ENCODE measurements at places on chromosomes 3 and 15. TPM values are rescaled to one million over a fixed set of nuclear protein-coding genes. Genes with fewer than 3 reads are reported as not detected.
A peak's percentile ranks its signal among the peaks of the same experiment; 100 is the strongest.

DNA sequence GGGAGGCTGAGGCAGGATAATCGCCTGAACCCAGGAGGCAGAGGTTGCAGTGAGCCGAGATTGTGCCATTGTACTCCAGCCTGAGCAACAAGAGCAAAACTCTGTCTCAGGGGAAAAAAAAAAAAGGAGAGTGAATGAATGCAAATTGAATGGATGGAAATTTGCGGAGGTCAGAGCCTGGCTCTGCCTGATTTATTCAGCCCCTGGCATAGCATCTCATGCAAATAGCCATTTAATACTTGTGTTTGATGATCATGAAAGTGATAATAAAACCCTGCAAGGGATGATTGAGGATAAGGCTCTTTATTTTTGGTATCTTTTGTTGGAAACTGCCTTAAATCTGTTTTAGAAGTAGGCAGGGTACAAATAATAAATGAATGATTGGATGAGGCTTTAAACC, 133.0 kb upstream of the SEMA6D start:
- no peak for DNase-seq
- H3K4me3 ChIP-seq = no peak overlapping the region

DNA sequence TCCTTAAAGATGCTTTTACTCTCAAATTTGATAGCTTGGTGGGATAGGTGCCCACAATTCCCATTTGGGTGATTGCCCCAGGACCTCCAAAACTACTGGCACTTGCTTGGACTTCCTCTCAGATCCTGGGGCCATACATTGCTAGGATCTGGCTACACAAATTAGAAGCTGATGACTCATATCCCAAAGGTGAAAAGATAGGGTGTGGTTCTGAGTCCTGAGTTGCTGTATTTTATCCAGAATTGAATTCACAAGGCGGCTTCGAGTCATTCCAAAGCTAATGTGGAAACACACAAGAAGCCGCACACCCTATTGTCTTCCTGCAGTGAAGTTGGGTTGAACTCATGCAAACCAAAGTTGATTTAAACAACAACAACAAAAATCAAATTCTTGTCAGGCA, 53.4 kb downstream of the DUT start:
- no peaks in the 10 kb centered on the region for H3K27me3 ChIP-seq
- no peaks in the 10 kb centered on the region for H3K36me3 ChIP-seq
- DNase-seq = no peak
- H3K4me3 ChIP-seq = no peak overlapping the region
- H3K27ac ChIP-seq = peak overlapping the region; percentile 73

DNA sequence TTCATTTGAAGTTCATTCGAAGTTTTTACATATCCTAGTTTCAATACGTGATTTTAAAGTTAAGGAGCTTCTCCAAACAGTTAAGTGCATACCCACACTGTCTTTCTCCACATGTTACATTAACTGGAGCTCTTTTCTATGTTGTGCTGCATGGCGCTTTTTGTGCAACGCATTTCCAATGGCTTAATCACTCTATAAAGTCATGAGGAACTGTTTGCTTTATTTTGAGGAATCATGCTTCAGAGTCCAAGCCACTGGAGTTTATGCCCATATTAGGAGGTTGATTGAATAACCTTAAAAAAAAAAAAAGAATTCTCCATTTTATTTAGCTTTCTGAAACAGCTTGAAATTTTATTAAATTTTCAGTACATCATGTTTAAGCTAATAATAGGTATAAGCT, 109.4 kb upstream of the MBNL1 start:
- no peaks in the 10 kb centered on the region for H3K36me3 ChIP-seq
- no peaks in the 10 kb centered on the region for H3K27me3 ChIP-seq
- no peak overlapping the region for H3K4me3 ChIP-seq
- no peak for DNase-seq

GRCh38 chr15:83762367-83762766, 108.4 kb downstream of the ADAMTSL3 start:
- no peaks in the 10 kb centered on the region for H3K27me3 ChIP-seq
- no peak overlapping the region for H3K27ac ChIP-seq
- no peak for DNase-seq
- peaks cover 6% of the 10 kb centered on the region for H3K4me1 ChIP-seq
- no peak overlapping the region for H3K4me3 ChIP-seq

DNA sequence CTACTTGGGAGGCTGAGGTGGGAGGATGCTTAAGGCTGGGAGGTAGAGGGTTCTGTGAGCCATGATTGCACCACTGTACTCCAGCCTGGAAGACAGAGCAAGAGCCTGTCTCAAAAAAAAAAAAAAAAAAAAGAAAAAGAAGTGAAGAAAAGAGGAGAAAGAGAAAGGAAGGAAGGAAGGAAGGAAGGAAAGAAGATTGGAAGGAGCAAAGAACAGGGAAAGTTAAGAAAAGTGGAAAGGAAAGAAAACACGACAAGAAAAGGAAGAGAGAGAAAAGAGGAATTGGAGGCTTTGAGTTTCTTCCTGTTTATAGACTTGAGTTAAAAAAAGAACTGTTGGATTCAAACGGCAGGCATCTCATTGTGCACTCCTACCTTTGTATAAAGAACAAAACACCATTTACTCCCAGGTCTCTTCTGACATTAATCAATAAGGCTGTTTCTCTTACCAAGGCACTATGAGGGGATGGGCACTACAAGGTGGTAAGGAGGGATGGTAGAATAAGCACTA, 73.5 kb downstream of the EDEM1 start:
- no peak for DNase-seq
- no peak overlapping the region for H3K27ac ChIP-seq
- no peak overlapping the region for H3K4me3 ChIP-seq

GRCh38 chr15:76512971-76513370, 176.4 kb downstream of the ISL2 start:
- no peak overlapping the region for H3K4me3 ChIP-seq
- H3K4me1 ChIP-seq = no peaks in the 10 kb centered on the region
- no peak for DNase-seq
- no peaks in the 10 kb centered on the region for H3K27me3 ChIP-seq

- no peaks in the 10 kb centered on the region for H3K36me3 ChIP-seq
- DNase-seq = no peak
- no peak overlapping the region for H3K4me3 ChIP-seq
- peaks cover 7% of the 10 kb centered on the region for H3K4me1 ChIP-seq
- H3K27me3 ChIP-seq = peaks cover 13% of the 10 kb centered on the region
Measured at GRCh38 chr3:13263770-13264467, 156.2 kb downstream of the NUP210 start.

GNAT1 gene
- not detected for total RNA-seq

GRCh38 chr3:150235799-150236198, 172.3 kb upstream of the TSC22D2 start:
- H3K4me1 ChIP-seq = peaks cover 34% of the 10 kb centered on the region
- H3K4me3 ChIP-seq = no peak overlapping the region
- DNase-seq = no peak
- no peaks in the 10 kb centered on the region for H3K36me3 ChIP-seq

ZNF717 gene
- total RNA-seq = 16.5 TPM

DNA sequence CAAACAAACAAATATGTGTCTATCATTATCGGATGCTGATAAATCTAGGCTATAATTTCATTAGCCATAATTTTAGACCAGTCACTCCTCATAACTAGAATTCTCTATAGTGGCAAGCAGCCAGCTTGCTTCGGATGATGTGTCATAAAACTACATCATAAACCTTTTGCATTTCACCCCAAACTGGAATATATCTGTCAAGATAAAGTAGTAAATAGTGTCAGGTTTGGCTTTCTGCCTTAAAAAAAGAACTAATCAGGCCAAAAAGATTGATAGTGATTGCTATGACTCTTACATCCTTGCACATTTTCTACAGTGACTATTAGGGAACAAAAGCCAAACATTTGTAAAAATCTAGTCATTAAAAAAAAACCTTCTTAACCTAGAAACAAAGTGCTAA, 51.0 kb downstream of the DPPA2 start:
- DNase-seq = no peak
- H3K27ac ChIP-seq = no peak overlapping the region
- no peak overlapping the region for H3K4me3 ChIP-seq
- no peaks in the 10 kb centered on the region for H3K4me1 ChIP-seq
- H3K27me3 ChIP-seq = no peaks in the 10 kb centered on the region

- peaks cover 6% of the 10 kb centered on the region for H3K4me1 ChIP-seq
- no peaks in the 10 kb centered on the region for H3K36me3 ChIP-seq
- no peak for DNase-seq
- H3K27me3 ChIP-seq = no peaks in the 10 kb centered on the region
- no peak overlapping the region for H3K27ac ChIP-seq
Measured at GRCh38 chr3:78941587-78941986, 826.2 kb downstream of the ROBO1 start.

DNA sequence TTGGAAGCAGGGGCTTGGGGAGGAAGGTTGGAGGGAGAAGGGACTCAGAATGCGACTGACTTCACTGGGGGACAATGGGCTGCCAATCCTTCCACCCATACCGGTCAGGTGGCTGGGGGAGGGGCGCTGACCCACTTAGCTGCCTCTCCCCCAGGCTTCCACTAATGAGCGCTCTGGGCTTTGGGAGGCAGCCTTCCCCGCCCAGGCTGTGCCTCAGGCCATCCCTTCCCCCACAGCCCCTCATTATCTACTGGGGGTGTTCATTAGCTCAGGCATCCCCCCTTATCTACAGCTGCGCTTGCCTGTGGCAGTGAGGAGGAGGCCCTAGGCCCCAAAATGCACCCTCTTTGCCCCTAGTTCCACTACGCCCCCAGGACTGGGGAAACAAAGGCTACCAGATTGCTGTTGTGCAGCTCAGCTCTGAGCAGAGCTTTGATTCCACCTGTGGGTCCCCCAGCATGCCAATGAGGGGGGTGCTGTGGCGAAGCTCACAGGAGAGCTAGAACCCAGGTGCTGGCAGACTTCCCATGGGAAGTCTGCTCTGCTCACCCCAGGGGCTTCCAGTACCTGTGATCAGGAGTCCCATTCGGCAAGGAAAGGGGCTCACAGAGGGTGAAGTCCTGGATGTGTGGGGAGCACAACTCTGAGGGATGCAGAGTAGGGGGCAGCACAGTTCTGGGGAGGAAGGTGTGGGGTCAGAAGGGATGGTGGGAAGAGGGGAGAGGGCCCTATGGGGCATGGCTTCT, 29.4 kb upstream of the SEMA3F start:
- peaks cover 56% of the 10 kb centered on the region for H3K4me1 ChIP-seq
- no peaks in the 10 kb centered on the region for H3K27me3 ChIP-seq
- peak; percentile 59 for DNase-seq
- no peak overlapping the region for H3K4me3 ChIP-seq
- peaks cover 3% of the 10 kb centered on the region for H3K36me3 ChIP-seq

GRCh38 chr15:37100966-37101215, 542 bp upstream of the MEIS2 start:
- peak overlapping the region; percentile 76 for H3K4me3 ChIP-seq
- H3K4me1 ChIP-seq = peaks cover 32% of the 10 kb centered on the region
- H3K27ac ChIP-seq = peak overlapping the region; percentile 92
- peaks cover 24% of the 10 kb centered on the region for H3K27me3 ChIP-seq

DNA sequence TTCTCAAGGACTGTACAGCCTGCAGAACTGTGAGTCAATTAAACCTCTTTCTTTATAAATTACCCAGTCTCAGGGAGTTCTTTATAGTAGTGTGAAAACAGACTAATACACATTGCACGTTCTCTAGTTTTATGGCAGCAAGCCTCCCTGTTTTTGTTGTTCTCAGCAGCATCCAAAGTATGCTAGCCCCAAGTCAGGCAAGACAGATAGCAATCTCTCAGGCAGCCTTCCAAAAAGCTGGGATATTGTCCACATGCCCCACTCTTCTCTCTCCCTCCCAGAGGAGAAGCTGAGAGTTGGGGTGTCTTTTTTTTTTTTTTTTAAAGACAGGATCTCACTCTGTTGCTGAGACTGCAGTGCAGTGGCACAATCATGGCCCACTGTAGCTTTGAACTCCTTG, 130.6 kb downstream of the ISL2 start:
- no peak for DNase-seq
- no peak overlapping the region for H3K4me3 ChIP-seq
- H3K4me1 ChIP-seq = no peaks in the 10 kb centered on the region

DNA sequence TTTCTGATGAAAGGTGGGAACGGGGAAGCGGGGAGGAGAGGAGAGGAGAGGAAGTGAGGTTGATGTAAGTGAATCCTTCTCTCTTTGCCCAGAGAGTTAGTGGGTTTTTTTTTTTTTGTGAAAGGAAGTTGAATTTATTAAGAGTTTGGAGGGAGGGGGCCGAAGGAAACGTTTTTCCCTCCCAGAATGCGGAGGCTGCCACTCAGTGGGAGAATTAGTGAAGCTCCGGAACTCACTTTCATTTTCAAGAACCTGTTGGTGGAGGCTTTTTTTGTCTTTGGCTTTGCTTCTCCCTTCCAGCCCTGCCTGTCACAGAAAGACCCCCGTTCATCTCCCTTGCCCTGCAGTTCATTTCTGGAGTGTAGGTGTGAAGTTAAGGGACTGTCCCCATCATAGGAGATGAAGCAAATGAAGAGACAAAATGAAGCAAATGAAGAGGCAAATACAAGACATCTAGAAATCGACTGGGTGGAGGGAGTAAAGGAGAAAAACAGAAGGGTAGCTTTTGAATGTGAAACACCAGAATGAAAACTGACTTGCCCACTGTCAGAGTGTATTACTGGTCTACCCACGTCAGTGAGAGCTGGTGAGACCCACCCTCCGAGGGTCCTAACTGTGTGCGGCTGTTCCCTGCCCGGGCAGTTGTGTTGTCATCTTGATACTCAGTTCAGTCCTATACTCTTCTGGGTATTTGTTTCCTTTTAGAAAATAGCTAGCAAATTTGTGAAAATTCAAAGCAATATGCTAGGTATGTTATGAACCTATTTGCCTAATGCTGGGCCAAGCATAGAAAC, 91.5 kb downstream of the ITPR1 start:
- H3K4me3 ChIP-seq = peak overlapping the region; percentile 35
- no peak for DNase-seq
- no peak overlapping the region for H3K27ac ChIP-seq
- peaks cover 41% of the 10 kb centered on the region for H3K4me1 ChIP-seq
- no peaks in the 10 kb centered on the region for H3K36me3 ChIP-seq

DNA sequence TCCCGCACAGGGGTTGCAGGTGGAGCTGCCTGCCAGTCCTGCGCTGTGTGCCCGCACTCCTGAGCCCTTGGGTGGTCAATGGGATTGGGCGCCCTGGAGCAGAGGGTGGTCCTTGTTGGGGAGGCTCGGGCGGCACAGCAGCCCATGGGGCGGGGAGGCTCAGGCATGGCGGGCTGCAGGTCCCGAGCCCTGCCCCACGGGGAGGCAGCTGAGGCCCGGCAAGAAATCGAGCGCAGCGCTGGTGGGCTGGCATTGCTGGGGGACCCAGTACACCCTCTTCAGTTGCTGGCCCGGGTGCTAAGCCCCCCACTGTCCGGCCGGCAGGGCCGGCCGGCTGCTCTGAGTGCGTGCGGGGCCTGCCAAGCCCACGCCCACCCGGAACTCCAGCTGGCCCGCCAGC, 27.9 kb downstream of the NCK1 start:
- H3K27me3 ChIP-seq = no peaks in the 10 kb centered on the region
- peaks cover 11% of the 10 kb centered on the region for H3K4me1 ChIP-seq
- H3K27ac ChIP-seq = no peak overlapping the region
- H3K4me3 ChIP-seq = no peak overlapping the region

DNA sequence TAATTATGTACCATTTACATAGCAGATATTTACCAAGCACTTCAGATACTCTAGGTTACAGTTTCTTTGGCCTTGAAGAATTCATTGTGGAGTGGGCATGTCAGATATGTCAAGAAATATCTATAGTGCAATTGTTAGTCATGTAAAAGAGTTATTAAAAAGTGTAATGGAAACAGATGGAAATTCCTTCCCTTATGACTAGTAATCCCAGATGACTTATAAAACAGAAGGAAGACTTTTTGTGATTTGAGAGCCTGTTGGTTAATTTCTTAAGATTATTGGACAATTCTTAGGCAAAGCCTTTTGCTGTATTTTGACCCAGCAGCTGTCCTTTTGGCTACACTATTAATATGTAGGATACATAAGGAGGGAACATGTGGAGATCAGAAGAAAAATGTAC, 708.9 kb upstream of the NECTIN3 start:
- H3K4me1 ChIP-seq = no peaks in the 10 kb centered on the region
- H3K4me3 ChIP-seq = no peak overlapping the region
- H3K27me3 ChIP-seq = no peaks in the 10 kb centered on the region
